Activated T-helper 9 cell treated with anti-CD3 and anti-CD28 coated beads, Interleukin-2, amount 50 U/mL, for 16 hours (primary cell): ENCODE measurements at places on chromosomes 2 and 18.

- DNase-seq, result no peak
Observed at GRCh38 chr2:117833911-117834310, 19.4 kb downstream of the DDX18 start.

GRCh38 chr2:224722770-224723169 lies 6.6 kb upstream of the CCDC195 start:
- no peak for DNase-seq

- no peak for DNase-seq
Observed at GRCh38 chr18:66048406-66048805, 297.6 kb downstream of the CDH7 start.

- no peak for DNase-seq
Observed at GRCh38 chr2:119629323-119629825, 49.6 kb upstream of the TMEM177 start.

DNA sequence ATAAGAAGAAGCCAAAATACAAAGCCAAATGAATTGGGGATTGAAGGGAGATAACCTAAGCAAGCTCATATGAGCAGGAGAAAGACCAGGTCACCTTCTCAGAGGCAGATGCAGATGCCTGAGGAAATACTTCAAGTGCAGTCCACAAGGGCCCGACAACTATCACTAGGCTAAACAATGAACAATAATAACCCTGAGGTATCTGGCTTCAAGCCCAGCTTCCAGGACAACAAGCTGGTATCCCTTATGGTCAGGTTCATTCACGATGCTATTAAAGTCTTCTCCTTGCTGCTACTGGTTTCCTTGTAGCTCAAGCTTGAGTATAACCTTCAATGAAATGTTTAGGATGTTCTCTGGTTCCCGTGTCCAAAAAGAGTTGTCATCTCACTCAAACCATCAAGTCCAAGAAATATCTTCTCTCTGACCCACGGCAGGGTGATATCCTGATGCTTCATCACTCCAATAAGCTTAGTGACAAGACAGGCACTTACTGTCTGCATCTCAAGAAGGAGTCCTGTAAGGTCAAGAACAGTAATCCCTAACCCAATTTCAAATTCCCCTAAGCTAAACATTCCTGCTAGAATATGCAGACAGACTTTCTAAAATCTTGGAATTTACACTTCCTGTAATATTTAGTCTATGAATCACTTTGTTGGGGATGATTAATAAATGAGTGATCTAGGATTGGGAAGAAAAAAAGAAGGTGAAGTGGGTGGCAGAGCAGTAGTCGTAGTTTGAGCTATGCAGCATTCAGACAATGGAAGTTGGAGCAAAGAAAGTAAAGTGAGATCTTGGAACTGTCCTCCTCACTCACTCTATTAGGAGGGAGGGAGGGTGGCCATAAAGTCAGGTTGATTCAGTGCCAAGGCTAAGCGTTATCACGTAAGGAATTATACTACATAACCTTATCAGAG lies 33.1 kb downstream of the CHN1 start:
- no peak for DNase-seq

- DNase-seq, result no peak
Observed at GRCh38 chr2:26519396-26520147, 41.6 kb upstream of the OTOF start.

- DNase-seq, result no peak
Observed at GRCh38 chr2:42008241-42008921, 39.4 kb upstream of the PKDCC start.

- DNase-seq, result no peak
Observed at GRCh38 chr2:143954186-143954585, 565.7 kb downstream of the ZEB2 start.

- DNase-seq, result no peak
Observed at GRCh38 chr2:123913143-123913735, 111.8 kb upstream of the CNTNAP5 start.

- DNase-seq, result no peak
Observed at GRCh38 chr2:197657562-197657961, 17.8 kb downstream of the RFTN2 start.

GRCh38 chr18:32177530-32177929 lies 12.3 kb upstream of the MEP1B start:
- DNase-seq, result no peak

- DNase-seq, result no peak
Observed at GRCh38 chr2:238949710-238950345, 101.9 kb downstream of the TWIST2 start.
